Vagina (tissue), 2 donors: ENCODE measurements at places on chromosomes 13 and 19.

DNA sequence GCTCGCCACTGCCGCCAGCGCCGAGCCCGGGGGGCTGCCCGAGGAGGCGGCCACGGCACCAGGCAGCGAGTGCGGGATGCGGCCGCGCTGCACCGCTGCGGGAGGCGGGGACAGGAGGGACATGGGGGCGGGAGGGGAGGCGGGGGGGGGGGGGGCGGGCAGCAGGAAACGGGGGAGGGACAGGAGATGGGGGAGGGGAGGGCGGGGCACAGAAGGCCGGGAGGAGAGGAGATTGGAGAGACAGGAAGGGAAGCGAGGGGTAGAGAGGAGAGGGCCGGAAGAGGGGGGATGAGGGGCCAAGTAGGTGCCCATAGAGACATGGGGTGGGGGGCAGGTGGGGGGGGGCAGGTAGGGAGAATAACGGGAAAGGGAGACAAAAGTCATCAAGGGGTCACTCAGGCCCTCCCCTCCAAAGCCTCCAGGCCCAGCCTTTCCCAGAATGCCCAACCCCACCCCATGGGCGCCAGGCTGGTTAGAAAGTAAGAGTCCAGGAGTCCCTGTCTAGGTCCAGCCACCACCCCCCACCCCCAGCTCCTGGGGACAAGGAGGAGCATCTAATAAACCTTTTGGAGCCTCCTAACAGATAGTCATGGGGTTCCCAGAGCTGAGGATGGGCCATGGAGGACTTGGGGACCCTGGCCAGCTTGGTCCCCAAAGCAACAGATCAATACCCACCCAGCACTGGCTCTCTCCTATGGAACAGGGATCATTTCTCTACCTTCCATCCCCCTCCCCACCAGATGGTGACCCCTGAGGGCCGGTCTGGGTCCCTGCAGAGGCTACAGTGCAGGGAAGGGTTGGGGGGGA is 9.5 kb downstream of the NR2F6 start:
- peak overlapping the region; percentile 76 for H3K27ac ChIP-seq
- H3K4me1 ChIP-seq = peaks cover 30% of the 10 kb centered on the region
- no peaks in the 10 kb centered on the region for H3K27me3 ChIP-seq
- peak overlapping the region; percentile 54 for H3K4me3 ChIP-seq
- DNase-seq = no peak

GRCh38 chr13:97076898-97077297 is 82.6 kb upstream of the OXGR1 start:
- no peaks in the 10 kb centered on the region for H3K4me1 ChIP-seq
- no peaks in the 10 kb centered on the region for H3K36me3 ChIP-seq
- H3K27ac ChIP-seq = no peak overlapping the region
- H3K27me3 ChIP-seq = no peaks in the 10 kb centered on the region

DNA sequence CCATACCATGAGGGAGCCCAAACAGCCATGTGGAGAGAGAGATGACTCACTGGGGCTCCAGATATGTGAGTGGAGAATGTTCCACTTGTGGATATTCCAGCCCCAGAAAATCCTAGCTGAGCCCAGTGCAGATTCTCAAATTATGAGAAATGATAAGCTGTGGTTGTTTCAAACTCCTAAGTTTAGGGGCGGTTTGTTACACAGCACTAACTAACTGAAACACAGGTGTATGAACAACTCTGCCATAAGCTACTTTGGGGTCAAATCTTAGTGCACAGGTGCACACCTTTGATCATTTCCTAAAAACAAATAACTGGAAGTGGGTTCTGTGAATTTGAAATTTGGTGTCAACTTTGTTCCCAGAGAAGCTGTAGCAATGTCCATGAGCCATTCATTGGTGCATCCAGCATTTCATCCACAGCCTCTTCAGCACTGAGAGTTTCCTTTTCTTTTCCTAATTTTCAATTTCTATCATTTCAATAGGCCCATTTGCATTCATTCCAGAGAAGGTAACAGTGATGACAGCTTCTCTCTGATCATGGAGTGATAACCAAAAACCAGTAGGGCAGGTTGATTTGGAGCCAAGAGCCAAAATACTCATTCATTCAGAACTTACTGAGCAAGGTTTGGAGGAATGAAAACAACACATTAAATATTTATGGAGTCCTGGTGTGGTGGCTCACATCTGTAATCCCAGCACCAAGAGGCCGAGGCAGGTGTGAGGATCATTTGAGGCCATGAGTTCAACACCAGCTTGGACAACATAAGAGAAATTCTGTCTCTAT is 8.8 kb upstream of the CLPP start:
- H3K4me3 ChIP-seq = no peak overlapping the region
- DNase-seq = no peak
- H3K27ac ChIP-seq = no peak overlapping the region
- H3K27me3 ChIP-seq = no peaks in the 10 kb centered on the region

GRCh38 chr19:17647071-17648020 is 40.8 kb downstream of the UNC13A start:
- no peak for DNase-seq
- H3K4me3 ChIP-seq = no peak overlapping the region
- no peaks in the 10 kb centered on the region for H3K4me1 ChIP-seq
- H3K27me3 ChIP-seq = no peaks in the 10 kb centered on the region
- no peaks in the 10 kb centered on the region for H3K36me3 ChIP-seq

GRCh38 chr19:3923912-3924311 is 9.0 kb upstream of the NMRK2 start:
- no peaks in the 10 kb centered on the region for H3K36me3 ChIP-seq
- H3K4me3 ChIP-seq = no peak overlapping the region
- no peaks in the 10 kb centered on the region for H3K27me3 ChIP-seq
- no peaks in the 10 kb centered on the region for H3K4me1 ChIP-seq

GRCh38 chr13:114194853-114195252 is 15.8 kb downstream of the CFAP97D2 start:
- no peaks in the 10 kb centered on the region for H3K36me3 ChIP-seq
- DNase-seq = no peak
- no peak overlapping the region for H3K27ac ChIP-seq
- no peaks in the 10 kb centered on the region for H3K27me3 ChIP-seq
